Effector CD8-positive, alpha-beta T cell (primary cell): ENCODE measurements at places on chromosomes 7 and 10.

DNA sequence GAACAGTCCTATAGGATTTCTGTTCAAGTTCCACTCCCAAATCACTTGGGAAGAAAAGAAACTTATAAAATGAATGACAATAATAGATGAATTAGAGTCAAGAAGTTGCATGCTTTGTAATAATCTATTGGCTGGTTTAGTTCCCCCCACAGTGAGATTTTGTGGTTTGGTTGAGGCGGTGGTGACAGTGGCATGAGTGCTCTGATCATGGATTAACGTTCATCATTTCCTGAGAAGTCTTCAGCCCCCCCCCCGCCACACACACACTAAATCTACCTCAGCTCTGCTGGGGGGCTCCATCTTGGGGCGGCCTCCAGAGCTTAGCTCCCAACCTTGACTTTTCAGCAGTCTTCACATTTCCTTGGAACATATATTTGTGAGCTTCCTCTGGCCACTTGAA, 121.7 kb downstream of the ABCA13 start:
- DNase-seq, result no peak

DNA sequence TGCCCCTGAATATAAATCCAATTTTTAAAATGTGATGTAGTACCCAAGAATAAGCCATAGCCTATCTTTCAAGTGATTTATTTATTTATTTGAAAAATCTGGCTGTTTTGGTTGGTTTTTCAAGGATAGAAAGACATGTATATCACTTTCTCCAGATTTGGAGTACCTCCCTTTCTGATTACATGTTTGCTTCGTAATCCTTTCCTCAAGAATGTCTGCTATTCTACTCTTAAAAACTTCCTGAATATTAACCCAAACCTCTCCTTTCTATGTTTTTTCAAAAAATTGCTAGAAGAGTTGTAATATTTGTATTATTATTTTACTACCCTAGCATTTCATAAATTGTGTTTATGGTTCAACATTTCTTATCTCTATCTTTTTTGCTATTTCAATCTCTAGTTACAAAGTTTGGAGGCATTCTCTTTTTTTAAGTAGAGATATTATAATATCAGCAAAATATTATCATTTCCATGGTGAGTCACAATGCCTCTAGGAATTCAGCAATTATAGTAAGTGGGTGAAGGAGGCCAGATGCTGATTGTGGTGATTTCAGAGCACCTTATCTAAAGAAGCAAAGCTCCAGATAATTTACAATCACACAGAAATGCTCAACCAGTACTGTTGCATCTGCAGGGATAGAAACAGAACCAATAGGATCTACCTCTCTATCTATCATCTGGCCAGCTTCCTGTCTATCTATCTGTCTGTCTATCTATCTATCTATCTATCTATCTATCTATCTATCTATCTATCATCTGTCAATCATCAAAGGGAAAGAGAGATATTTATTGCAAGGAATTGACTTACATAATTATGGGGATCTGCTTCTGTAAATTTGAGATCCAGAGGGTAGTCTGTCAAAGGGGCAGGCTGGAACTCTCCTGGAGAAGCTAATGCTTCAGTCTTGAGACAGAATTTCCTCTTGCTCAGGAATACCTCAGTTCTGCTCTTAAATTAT, 412.5 kb upstream of the SEMA3C start:
- DNase-seq, result no peak

- DNase-seq, result no peak
Measured at GRCh38 chr7:1981201-1981877, 251.4 kb downstream of the MAD1L1 start.

DNA sequence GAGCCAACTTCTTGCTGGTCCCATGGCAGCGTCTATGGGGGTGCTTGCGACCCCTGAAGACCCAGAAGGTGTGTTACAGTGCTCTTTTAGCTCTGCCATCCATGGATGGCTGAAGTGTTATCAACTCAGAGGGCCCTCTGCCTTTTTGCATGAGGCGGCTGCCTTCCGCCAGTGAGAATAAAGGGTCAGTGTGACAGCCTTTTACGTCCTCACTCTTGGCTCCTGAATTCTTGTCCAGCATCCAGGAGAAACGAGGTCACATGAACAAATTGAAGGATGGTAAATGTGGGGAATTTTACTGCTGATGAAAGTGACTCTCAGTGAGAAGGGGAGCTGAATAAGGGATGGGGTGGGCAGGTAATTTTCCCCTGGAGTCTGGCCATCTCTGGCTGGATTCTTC, 24.1 kb downstream of the SSMEM1 start:
- no peak for DNase-seq

- DNase-seq, result no peak
Measured at GRCh38 chr10:28561531-28561930, 28.6 kb downstream of the WAC start.

DNA sequence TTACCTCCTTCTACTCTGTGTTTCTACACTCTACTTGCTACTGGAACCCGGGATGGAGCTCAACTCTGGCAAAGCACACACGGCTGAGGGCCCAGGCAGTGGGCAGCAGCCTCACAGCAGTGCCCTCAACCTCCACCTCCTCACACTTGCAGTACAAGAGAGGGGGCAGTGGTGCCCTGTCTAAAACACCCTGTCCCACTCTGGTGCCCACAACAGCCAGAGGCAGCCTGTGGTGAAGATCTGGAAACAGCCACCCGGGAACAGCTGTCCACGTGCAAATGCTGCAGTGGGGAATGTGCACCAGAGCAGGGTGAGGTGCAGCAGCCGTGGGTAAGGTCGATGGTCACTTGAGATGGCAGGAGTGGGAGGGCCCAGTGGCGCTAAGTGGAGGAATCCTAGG, 13.7 kb downstream of the MAT1A start:
- DNase-seq, result no peak

GRCh38 chr7:73621168-73622063, 2.9 kb downstream of the MLXIPL start:
- DNase-seq, result no peak

DNA sequence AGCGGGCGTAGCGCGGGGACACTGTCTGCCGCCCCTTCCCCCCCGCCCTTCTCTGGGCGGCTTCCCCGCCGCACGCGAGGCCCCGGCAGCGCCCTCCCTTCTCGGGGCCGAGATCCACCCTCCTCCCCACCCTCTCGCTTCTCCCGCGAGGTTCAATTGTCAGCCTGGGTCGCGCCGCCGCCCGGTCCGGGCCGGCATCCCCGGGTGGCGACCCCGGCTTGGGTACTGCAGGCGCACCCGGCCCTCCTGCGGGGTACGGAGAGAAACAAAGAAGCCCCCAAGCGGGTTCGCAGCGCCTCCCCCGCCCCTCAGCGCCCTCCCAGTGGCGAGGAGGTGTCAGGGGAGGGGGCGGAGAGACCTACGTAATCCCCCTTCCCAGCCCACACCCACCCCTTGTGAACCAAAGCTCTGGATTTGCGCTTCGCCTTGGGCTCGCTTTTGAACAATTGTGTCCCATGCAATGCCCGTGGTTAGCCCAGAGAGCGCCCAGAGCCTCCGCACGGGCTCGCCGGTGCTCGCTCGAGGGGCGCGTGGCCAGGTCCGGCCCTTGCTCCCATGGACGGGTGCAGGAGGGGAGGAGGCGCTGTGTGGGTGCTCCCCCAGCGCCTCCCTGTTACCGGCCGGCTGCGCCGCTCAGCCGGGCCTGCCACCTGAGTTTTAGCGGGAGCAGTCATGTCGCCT, 634 bp downstream of the HECW1 start:
- DNase-seq, result no peak

GRCh38 chr7:86558680-86559501, 84.8 kb upstream of the GRM3 start:
- no peak for DNase-seq

GRCh38 chr10:6187278-6187677, 15.5 kb upstream of the PFKFB3 start:
- DNase-seq, result no peak

DNA sequence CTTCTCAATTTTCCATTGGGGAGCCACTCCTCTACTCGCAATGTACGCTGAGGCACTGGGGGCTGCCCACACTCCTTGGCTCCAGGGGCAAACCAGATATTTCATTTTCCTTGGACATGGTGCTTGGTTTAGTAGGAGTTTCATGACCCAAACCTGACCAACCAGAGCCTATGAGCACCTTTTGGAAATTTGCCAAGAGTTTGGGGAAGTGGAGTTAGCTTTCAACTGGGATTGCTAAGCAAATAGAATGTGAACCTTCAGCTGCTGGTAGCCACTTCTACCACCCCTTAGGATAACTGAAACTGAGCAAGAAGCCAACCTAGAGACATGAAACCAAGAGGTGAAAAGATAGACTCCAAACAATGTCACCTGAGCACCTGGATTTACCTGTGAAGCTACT, 74.9 kb upstream of the COL13A1 start:
- no peak for DNase-seq

DNA sequence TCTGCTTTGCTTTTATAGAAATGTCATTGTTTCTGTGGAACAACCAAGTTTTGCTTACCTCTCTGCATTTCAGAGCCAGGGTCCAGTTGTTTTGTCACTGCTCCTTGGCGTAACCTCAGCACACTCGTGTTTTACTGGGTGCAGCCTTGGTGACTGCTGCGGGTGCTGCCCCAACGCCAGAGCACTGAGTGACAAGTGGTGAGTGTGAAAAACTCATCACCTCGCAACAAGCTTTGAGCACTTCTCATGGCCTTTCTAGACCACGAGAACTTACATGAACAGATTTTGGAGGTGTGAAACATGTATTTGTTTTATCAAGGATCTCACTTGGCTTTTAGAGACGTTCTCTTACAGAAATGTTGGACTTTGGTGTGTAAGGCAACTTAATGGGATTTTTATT, 31.0 kb downstream of the GLRX3 start:
- no peak for DNase-seq

GRCh38 chr7:153496257-153496656, 555.9 kb upstream of the DPP6 start:
- no peak for DNase-seq

DNA sequence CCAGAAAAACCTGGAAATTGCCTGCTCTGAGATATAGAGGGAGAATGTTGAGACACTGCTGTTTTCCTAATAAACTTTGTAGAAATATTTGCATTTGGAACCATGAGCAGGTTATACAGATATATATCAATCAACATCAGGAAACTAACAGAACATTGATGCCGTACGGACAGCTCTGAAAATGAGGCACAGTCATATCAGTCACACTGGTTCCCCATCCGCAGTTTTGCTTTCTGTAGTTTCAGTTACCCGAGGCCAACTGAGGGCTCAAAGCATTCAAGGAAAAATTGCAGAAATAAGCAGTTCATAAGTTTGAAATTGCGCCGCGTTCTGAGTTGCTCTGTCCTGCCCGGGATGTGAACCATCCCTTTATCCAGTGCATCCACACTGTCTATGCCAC, 137.9 kb downstream of the KLF6 start:
- DNase-seq, result no peak

DNA sequence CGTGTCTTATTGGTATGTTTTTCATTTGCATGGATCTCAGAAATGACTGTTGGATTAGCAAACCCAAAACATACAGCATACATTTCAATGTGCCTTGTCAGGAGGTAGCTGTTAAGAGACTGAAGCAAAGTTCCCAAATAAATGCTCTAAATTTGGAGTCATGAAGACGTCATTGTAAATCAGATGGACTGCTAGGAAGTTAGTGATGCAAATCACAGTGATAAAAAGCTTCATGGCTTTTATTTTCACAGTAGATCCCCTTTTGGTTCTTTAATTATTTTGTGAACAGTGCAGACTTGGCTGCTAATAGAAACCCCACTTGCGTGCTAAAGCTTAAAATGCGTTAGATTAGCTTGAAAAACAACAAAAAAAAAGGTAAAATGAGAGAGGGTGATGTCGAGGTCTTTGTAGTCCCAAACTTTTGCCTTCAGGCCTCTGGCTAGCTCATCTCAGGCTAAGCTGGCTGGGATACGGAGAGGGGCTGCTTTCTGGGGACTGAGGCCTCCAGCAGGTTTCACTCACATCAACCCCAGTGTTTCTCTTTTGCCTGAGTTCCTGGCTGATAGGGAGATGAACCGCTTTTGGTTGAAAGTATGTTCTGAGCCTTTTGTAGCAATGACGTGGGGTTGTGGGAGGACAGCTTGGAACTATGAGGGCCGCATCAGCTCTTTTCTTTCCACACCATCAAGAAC, 107.1 kb upstream of the CDCA7L start:
- DNase-seq, result no peak

GRCh38 chr7:101545441-101546190, 83.5 kb downstream of the MYL10 start:
- DNase-seq, result no peak

DNA sequence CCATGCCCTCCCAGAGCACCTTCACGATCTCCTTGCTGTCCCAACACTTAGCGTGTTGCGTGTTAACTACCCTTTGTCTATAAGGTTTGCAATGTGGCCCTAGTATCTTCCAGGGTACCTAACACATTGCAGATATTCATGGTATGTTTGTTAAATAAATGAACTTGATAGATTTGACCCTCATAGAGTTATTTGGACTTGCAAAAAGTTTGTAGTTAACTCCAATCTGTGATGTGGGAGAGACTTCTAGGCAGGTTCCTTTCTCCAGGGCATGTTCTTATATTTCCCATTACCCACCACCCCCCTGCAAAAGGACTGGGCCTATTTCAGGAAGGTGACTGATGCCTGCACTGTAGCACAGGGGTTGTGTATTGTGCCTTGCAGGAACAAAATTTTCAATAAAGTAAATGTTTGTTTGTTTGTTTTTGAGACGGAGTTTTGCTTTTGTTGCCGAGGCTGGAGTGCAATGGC, 612 bp downstream of the HILPDA start:
- no peak for DNase-seq

DNA sequence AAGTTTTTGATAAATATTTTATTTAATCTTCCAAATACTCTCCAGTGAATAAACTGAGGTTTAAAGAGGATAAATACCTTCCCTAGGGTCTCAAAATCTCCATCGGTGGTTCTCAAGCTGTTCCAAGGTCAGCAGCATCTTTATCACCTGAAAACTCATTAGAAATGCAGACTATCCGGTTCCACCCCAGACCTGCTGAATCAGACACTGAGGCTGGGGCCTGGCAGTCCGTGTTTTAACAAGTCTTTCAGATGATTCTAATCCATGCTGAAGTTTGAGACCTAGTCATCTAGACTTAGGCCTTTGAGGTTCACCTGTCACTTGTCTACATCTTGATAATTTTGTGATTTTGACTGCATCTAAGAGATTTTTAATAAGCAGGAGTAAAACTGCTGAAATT, 37.5 kb downstream of the PLEKHA8 start:
- no peak for DNase-seq

DNA sequence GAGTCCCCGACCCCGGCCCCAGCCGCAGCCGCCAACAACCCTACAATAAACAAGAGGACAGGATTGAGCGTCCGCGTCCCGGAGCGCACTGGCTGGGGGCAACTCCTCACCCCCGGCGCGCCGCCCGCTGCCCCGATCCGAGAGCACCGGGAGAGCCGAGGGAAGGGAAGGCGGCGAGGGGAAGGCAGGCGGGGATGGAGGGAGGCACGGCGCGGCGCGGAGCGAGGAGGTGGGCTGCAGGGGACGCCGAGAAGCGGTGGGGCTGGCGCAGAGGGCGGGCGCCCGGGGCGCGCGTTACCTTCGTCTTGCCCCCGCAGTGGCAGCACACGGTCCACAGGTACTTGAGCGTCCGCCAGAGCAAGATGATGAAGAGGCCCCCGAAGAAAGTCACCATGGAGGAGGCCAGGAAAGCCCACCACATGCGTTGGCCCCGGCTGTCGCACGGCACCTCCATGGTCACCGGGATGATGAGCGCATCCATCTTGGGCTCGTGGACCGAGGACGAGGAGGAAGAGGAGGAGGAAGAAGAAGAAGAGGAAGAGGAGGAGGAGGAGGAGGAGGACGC, 559 bp downstream of the KCNMA1 start:
- no peak for DNase-seq

- DNase-seq, result no peak
Measured at GRCh38 chr7:24192691-24193090, 91.3 kb upstream of the NPY start.

GRCh38 chr7:66617295-66617694, 11.4 kb upstream of the KCTD7 start:
- DNase-seq, result no peak
